ENCODE measurements at places on chromosomes 5 and 9. TPM values are rescaled to one million over a fixed set of nuclear protein-coding genes. Genes with fewer than 3 reads are reported as not detected.

DNA sequence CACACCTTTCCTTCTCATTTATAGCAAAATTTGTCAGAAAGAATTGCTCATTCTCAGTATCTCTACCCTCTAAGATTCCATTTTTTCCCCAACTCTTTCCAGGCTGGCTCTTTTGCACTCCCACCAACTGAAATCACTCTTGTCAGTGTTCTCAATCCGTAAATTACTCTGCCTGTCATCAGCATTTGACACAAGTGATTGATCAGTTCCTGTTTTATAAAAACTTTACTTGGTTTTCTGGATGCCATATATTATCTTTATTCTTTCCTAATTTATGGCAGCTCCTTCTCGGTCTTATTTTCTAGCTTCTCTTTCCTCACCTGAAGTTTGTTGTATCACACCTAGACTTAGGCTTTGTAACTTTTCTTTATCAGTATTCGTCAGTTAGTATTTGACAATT is 16.4 kb downstream of the DENND4C start:
- no peak for DNase-seq

- no peak for DNase-seq
Observed at GRCh38 chr9:101477736-101478135, 42.2 kb upstream of the ALDOB start.

Gene INSYN2B
- 0.30 TPM for total RNA-seq

GRCh38 chr9:34612788-34613390 is 992 bp upstream of the RPP25L start:
- DNase-seq: peak; percentile 82

GRCh38 chr5:6125781-6126180 is 252.6 kb downstream of the MED10 start:
- DNase-seq: no peak

Gene SETX
- total RNA-seq: 19.7 TPM

DNA sequence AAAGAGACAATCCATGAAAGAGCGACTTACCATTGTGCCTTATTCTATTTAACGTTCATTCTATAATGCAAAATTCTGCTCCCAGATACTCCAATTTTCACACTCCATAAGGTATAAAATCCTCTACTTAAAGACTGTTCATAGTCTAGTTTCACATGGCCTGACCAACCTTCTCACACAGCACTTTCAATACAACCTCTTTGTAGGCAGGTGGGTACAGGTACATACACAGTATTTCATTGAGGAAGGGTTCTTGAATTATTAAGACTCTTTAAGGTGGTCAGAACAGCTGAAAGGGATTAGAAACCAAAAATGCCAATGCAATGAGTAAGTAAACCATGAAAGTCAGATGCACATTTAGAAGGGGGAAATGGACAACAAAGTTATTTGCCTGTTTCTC is 352.0 kb downstream of the PARP8 start:
- no peak for DNase-seq

- peak; percentile 63 for DNase-seq
Observed at GRCh38 chr9:129102791-129103594, 7.6 kb downstream of the CRAT start.

- DNase-seq: no peak
Observed at GRCh38 chr5:73370640-73371583, 77.7 kb downstream of the FOXD1 start.

- peak; percentile 58 for DNase-seq
Observed at GRCh38 chr5:95846554-95847260, 24.2 kb upstream of the GLRX start.

Gene CERCAM
- total RNA-seq: 7.2 TPM

Gene HAVCR2
- total RNA-seq: 2.6 TPM

Gene EIF4EBP3
- total RNA-seq: 12.0 TPM

Gene LCNL1
- 9.7 TPM for total RNA-seq

Gene MAN1B1
- 20.3 TPM for total RNA-seq

GRCh38 chr5:179912951-179913350 is 5.3 kb upstream of the TBC1D9B start:
- no peak for DNase-seq

- DNase-seq: peak; percentile 37
Observed at GRCh38 chr9:137383081-137383783, 39.7 kb downstream of the EXD3 start.

Gene C9orf153
- total RNA-seq: 0.22 TPM

GRCh38 chr5:32504329-32504988 is 59.9 kb upstream of the ZFR start:
- DNase-seq: no peak

Gene TUT7
- 12.3 TPM for total RNA-seq

Gene IL12B
- not detected for total RNA-seq

- no peak for DNase-seq
Observed at GRCh38 chr5:149773291-149774095, 43.4 kb downstream of the PPARGC1B start.

- no peak for DNase-seq
Observed at GRCh38 chr5:68382640-68383039, 167.1 kb downstream of the PIK3R1 start.

DNA sequence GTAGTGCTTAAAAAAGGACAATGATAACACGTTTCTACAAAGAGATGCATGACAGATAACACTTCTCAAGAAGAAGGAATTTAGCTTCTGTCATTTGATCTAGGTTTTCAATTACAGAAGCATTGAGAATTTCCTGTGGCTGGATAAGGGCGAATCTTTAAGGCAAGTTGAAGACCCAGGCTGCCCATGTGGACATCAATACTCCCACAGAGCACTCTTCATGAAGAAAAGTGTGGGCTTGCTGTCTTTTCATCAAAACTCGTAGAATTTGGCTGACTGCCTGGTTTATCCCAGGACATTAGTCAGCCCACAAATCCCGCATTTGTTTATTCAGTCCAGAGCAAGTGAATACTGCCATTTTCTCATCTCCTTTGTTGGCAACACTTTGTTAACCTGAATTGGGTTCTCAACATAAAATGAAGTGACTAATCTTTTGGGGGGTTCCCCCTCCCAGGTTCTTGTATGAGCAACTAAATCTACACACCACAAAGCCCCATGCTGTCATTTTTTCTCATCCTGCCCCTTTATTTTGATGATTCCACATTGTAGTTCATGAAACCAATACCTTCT is 43.4 kb upstream of the CDKN2B start:
- no peak for DNase-seq

DNA sequence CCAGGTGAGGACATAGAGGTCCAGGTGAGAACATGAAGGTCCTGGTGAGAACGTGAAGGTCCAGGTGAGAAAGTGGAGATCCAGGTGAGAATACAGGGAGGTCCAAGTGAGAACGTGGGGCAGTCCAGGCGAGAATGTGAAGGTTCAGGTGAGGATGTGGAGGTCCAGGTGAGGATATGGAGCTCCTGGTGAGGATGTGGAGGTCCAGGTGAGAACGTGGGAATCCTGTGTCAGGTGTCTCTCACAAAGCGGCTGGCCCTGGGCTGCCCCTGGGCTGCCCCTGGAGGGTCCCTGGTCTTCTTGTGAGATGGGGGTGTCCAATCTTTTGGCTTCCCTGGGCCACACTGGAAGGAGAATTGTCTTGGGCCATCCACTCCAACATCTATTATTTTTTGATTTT is 133.4 kb downstream of the MRPL36 start:
- peak; percentile 10 for DNase-seq

Gene CKMT2
- total RNA-seq: 1,933 TPM

- DNase-seq: no peak
Observed at GRCh38 chr5:23302438-23302837, 205.0 kb upstream of the PRDM9 start.

Gene PCDHB11
- 0.73 TPM for total RNA-seq

- DNase-seq: peak; percentile 43
Observed at GRCh38 chr9:108078375-108078774, 588.8 kb upstream of the KLF4 start.

Gene PLPP7
- 115 TPM for total RNA-seq

DNA sequence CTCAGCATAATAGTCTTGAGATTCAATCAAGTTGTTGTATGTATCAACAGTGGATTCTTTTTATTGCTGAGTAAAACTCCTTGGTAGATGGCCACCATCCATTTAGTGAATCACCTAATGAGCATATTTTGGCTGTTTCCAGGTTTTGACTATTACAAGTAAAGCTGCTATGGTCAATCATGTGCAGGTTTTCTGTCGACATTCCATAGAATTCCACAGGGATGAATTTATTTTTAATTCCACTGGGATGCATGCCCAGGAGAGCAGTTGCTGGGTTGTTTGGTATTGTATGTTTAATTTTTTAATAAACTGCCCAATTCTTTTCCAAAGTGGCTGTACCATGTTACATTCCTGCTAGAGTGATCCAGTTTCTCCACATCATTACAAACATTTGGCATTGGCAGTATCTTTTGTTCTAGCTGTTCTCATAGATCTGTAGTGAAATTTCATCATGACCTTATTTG is 10.5 kb upstream of the S1PR3 start:
- DNase-seq: no peak

Gene PCDHGC5
- total RNA-seq: 3.0 TPM

DNA sequence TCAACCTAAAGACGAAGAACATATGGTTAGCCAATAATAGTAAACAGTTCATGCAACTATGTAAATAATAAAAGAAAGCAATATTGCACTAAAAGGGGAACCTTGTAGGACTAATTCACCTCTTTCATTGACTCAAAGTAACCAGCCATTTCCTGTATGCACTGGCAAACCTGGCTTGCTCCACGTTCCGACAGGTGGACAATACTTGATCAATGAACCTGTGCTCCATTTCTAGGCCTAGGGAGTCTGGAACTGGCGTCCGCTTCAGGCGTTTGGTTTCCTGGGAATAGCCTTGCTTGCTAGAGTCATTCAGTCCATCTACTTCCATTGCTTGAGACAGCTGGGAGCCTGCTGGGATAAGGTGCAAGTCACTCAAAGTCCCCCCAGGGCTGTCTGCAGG is 41.6 kb downstream of the PTAR1 start:
- DNase-seq: no peak

- no peak for DNase-seq
Observed at GRCh38 chr5:58255386-58255785, 204.5 kb downstream of the PLK2 start.

DNA sequence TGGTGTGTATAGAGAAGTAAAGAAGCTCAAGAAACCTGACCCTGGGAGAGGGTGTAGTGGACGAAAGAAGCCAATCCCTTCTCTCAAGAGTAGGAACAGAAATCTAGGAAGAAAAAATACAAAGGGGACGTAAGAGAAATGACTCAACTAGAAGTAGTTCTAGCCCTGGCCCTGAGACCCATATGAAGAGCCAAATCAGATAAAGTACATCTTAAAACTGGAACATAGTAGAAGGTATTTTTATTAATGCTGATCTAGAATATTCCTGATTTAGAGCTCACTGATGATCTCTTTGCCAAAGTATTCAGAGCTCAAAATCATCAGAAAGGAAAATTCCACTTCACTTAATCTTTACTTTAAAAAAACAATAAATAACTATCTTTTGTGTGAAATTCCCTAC is 184.8 kb downstream of the MLLT3 start:
- DNase-seq: no peak

DNA sequence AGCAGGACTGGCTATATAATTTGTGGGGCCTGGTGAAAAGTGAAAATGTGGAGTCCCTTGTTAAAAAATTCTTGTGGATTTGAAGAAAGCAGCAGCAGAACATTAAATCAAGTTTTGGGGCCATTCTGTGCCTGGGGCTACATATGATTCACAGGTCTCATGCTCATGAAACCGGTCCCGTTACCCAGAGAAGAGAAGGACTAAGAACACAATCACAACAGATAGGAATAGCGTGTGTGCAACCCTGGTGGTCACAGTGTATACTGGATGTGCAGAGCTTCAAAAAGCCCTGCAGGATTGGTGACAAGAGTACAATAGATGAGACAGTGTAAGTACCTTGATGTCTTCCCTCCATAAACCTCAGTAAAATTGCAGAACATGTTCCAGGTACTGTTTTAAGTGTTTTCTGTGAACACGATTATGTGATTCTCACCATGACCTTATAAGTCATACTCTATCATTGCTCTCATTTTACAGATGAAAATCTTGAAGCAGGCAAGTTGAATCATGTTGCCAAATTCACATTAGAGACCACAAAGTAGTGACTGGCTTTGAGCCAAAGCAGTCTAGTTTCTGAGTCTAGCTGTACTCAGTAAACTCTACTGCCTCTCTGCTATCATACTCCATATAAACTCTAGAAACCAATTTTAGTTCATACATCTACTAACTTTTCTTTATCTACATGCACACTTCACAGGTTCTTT is 636.5 kb downstream of the TAF11L14 start:
- DNase-seq: no peak

Gene PARP8
- total RNA-seq: 5.2 TPM

DNA sequence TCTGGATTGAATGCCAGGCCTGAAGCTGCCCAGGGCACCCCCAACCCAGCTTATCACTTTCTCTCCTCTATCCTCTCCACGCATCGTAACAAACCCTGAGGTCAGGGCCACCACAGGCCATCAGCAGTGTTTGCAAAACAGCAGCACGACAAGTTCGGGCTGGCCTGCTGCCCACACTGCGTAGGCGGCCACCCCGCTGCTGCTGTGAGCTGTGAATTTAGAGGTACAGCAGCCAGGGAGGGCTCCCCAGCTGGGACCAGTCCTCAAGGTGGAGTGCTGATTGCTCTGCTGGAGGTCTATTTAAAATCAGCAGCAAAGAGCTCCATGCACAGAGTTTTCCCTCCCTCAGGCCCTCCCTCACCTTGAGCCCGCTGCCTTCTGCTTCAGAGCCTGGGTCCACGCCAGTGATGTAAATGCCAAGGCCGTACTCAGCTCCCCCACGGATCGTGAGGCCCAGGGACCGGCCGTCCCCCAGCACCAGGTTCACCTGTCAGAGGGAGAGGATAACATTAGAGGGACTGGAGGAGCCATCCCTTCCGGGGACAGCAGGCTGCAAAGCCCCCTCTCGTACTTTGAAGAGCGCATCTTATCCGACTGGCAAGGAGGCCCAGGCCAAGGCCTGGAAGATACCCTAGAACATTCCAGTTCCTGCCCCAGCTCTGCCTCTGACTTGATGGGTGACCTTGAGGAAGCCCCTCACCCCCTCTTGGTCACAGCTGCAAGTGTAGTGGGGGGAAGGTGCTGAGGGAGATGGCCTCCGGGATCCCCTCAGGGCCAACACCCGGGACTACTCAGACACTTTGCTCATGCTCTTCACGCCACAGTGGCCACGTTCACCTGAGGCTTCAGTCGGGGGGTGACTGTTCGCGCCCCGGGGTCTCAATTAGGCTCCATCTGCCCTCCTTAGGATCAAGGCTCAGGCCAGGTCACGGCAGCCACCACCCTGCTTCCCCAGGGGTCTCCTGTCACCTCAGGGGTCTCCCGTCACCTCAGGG is 39.1 kb downstream of the WHRN start:
- DNase-seq: no peak

DNA sequence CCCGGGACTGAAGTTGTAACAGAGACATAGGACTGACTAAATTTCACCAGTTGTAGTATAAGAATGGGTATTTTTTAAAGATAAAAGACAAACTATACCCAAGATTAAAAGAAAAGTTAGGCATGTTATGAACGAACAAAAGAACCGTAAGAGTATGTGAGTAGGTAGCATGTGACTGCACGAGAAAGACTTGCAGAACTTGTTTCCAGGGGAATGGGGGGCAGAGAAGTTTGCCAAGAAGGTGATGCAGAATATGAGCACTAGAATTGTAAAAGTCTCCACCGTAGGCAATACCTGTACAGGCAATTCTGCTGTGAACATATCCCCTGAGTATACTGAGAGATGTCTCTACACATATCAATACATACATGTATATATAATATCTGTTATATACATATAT is 614.7 kb downstream of the PRELID2 start:
- no peak for DNase-seq

Gene IFNA13
- total RNA-seq: not detected

All from Right ventricle myocardium superior (tissue), 1 donor.